ENCODE measurements at places on chromosomes 12 and 14.

GRCh38 chr14:29805415-29806123 is 122.1 kb downstream of the PRKD1 start:
- DNase-seq: no peak

- no peak for DNase-seq
Observed at GRCh38 chr14:102602421-102603292, 10.2 kb downstream of the RCOR1 start.

DNA sequence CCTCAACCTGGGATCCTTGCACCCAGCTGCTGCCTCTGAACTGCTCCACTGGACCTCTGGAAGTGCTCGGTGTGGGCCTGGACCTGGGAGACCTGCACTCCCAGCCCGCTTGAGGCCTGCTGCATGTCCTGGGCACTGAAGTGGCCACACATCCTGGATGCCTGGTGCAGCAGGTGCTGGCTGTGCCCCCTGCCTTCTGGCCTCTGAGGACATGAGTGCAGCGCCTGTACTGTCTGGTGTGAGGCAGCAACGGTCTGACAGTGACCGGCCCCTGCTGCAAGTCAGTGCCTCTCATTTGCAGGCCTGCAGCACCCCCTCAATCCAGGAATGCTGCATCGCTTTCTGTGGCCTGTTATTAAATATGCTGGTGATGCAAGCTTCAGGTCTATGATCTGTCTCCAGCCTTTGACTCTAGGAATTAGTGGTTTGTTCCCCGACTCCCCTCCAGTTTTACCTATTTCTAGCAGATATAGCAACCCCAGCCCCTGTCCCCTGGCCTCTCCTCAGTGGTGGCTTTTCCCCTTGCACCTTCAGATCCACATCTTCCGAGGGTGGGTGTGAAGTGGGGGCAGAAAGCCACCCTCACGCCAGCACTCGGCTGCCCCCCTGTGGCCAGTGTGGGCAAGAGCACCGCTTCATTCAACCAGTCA is 3.6 kb downstream of the SMIM41 start:
- peak; percentile 77 for DNase-seq

DNA sequence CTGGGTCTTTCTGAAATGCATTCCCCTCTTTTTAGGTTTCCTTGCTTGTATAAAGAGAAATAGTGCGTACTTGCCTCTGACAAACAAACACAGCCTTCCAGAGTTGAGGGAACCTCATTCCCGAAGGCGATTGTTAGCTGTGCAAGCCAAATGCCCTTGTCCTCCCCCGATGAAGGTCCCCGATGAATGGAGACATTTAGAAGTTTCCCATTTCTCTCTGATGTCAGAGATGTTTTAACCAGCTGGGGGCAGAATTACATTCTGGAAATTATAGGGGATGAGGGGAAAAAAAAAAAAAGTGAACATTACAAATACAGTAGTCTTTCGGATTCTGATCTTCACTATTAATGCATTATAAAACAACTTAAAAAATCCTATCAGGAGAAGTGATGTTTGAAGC is 366.8 kb downstream of the VRK1 start:
- DNase-seq: no peak

DNA sequence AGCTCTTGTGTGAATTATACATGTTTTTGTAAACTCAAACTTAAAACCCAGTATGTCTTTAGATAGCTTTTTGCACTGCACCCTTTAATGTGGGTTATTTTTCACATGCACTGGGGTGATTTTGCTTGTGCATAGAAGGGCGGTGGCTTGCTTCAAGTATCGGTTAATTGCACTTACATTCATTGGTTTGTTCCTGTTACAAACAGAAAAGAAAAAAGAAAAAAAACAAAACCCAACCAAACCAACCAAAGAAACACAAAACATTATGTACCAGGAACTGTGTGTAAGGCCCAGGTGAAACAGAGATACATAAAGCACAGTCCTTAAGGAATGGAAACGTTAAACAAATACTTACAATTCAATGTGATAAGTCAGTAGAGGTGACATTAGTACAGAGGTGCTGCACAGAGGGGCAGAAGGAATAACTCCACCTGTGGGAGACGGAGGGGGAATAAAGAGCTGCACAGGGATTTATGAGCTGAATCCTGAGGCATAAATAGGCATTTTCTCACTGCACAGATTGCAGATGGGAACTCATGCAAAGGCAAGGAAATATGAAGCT is 151.4 kb downstream of the KTN1 start:
- DNase-seq: no peak

- DNase-seq: no peak
Observed at GRCh38 chr14:102750376-102750775, 26.9 kb upstream of the TRAF3 start.

GRCh38 chr12:130576371-130576816 is 139.7 kb downstream of the RIMBP2 start:
- no peak for DNase-seq

DNA sequence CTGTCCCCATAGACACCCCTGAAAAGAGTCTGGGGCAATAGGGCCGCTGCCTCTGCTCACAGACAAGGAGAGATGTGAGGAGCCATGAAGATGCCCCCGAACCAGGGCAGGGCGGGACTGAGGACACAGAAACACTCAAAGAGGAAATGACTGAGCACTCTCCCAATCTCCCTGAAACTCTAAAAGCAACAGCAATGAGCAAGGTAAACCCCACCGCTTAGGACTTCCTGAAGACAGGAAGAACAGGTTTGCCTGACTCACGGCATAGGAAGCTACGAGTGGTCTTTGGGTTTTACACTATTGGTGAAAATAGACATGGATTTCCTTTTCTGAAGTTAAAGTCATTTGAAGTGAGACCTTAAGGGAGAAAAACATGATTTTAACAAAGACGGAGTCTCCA is 32.5 kb downstream of the STX2 start:
- no peak for DNase-seq

- DNase-seq: no peak
Observed at GRCh38 chr14:103126088-103126872, 3.0 kb downstream of the TNFAIP2 start.

- no peak for DNase-seq
Observed at GRCh38 chr14:35855876-35856481, 29.8 kb downstream of the BRMS1L start.

DNA sequence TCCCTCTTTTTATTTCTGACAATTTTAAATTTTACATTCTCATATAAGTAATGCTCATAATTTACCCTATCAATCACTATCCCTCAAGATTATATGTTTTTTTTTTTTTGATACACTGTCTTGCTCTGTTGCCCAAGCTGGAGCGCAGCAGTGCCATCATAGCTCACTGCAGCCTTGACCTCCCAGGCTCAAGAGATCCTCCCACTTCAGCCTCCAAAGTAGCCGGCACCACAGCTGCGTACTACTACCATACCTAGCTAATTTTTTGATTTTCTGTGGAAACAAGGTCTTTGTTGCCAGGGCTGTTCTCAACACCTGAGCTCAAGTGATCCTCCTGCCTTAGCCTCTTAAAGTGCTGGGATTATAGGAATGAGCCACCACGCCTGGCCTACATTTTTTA is 4.4 kb downstream of the DUSP16 start:
- no peak for DNase-seq

GRCh38 chr14:104680056-104680805 is 9.2 kb upstream of the INF2 start:
- DNase-seq: no peak

- no peak for DNase-seq
Observed at GRCh38 chr12:14928931-14929330, 9.4 kb downstream of the ERP27 start.

DNA sequence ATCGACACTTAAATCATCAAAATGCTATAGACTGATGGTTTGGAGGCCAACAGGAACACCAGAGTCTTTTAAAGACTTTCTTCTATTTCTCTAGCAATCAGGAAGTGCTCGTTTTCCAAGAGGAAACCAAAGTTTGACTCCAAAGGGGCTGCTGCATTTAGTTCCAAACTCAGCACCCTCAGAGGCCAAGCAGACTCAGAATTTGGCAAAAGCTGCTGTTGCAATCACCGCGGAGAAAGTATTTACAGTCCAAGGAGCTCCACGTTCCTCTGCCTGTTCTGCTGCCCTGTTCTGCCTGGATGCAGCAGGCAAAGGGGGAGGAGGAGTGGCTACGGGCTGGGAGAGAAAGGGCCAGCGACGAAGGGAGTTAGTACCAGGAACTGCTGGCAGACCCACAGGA is 325.1 kb downstream of the BCL11B start:
- no peak for DNase-seq

DNA sequence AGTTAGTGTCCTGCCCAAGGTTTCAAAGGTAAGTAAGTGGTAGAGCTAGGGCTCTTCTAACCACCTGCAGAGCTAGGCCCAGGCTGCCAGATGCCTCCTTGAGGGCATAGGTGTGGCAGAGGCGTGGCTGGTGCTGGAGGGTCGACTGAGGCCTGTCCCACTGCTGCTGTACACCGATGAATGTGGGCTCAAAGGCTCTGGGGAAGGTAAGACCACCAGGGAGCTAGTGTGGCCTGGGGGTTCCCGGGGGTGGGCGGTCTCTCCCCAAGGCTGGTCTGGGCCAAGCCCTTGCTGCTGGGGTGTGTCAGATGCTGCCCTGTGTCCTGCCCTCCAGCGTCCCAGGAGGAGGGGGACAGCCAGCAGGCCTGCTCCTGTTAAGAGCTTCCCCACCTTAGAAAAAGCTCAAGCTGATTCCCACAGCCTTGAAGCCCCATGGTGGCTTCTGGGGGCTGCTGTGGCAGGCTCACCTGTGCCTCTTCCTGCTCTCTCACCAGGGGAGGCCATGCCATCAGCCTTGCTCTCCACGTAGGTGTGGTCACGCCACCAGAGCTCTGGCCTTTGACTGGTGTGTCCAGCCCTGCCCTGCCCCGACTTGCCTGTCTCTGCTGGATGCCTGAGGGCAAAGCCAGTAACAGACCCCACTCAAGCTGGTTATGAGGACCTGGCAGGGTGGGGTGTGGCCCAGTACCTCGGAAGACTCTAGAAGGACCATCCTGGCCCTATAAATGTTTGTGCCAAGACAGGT is 36.8 kb downstream of the SH2B3 start:
- no peak for DNase-seq

DNA sequence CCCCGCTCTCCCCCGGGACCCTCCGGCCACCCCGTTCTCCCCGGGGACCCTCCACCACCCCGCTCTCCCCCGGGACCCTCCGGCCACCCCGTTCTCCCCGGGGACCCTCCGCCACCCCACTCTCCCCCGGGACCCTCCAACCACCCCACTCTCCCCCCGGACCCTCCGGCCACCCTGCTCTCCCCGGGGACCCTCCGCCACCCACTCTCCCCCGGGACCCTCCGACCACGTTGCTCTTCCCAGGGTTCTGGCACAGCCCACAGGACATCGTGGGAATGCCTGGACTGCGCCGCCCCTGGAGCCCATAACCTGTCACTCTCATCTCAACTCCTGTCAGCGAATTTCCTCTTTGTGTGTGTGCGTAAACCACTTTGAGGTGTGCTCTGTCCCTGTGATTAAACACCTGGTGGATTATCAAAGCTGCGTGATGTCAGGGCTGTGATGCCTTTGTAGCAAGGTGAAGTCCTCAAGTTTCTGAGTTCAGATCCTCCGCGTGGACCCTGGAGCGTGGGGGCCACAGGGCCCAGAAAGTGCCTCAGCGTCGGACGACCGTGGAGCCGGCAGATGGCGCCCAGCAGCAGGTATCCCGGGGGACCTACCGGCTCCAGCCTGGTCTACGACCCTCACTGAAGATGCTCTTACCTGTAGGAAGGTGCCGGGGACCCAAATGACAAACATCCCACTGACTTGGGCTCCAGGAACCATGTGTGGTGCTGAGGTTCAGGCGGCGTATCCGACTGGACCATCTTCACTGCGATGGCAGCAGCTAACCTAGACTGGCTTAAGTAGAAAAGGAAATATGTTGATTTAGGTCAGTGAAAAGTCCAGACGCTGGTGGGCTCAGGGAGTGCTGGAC is 63.2 kb upstream of the GALNT9 start:
- DNase-seq: no peak

- no peak for DNase-seq
Observed at GRCh38 chr14:92254786-92255185, 68.2 kb upstream of the SLC24A4 start.

GRCh38 chr12:24839268-24839791 is 109.6 kb downstream of the BCAT1 start:
- DNase-seq: peak; percentile 82

GRCh38 chr14:76348898-76349297 is 27.0 kb upstream of the ESRRB start:
- DNase-seq: no peak

DNA sequence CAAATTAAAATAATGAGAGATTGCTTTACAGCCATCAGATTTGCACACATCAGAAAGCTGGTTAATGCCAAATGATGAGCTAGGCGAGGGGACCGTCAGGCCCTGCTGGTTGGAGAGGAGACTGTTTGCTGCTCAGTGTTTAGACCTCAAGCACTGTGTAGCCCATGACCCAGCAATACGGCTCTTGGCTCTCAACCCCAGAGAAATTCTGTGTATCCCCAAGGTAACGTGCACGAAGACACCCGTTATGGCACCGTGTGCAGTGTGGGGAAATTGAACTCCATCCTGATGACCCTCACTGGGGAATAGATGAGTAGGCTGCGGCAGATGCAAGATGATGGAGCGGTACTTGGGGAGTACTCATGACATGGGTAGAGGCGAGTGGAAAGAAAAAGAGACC is 55.7 kb downstream of the EID3 start:
- no peak for DNase-seq

- DNase-seq: no peak
Observed at GRCh38 chr12:5452569-5452968, 20.7 kb downstream of the NTF3 start.

DNA sequence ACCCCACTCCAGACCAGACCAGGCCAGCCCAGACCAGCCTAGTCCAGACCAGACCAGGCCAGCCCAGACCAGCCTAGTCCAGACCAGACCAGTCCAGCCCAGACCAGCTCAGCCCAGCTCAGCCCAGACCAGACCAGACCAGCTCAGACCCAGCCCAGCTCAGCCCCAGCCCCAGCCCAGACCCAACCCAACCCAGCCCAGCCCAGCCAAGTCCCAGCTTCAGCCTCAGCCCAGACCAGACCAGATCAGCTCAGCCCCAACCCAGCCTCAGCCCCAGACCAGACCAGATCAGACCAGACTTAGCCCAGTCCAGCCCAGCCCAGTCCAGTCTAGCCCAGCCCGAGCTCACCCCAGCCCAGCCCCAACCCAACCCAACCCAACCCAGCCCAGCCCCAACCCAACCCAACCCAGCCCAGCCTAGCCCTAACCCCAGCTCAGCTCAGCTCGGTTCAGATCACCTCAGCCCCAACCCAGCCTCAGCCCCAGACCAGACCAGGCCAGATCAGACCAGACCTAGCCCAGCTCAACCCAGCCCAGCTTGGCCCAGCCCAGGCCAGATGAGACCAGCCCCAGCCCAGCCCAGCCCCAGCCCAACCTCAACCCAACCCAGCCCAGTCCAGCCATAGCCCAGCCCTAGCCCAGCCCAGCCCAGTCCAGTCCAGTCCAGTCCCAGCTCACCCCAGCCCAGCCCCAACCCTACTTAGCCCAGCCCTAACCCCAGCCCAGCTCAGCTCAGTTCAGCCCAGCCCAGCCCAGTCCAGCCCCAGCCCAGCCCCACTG is 204.7 kb downstream of the BCL11B start:
- no peak for DNase-seq

GRCh38 chr12:109558374-109559199 is 14.7 kb downstream of the MMAB start:
- no peak for DNase-seq

GRCh38 chr14:53285821-53286220 is 132.7 kb upstream of the DDHD1 start:
- no peak for DNase-seq
